ENCODE measurements at places on chromosomes 11 and 22.

DNA sequence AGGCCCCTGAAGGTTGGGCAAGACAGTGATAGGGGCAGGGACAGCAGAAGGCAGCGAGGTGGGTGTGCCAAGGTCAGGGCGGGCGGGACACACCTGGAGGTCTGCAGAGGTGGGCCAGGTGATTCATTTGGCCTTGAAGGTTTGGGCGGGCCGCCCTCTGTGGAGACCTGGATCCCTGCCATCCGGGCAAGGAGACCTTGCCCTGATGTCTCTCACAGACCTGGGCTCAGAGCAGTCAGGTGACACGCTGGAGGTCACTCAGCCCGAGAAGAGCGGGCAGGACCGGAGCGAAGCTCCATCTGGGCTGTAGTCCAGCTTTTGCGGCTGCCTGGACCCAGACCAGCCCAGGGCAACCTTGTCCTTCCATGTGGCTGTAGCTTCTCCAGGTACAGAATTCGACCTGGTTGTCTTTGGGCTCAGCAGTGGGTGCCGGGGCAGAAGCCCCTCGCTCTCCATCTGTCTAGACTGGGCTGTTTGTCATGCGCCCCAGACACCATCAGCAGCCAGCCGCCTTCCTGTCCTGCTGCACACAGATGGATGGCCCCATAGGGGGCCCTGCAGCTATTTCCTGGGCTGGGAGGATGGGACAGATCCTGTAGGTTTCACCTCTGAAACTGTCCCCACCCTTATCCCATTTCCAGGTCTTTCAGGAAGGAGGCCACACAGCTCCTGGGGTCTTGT is 3.1 kb downstream of the MRGPRG start:
- no peak for DNase-seq

DNA sequence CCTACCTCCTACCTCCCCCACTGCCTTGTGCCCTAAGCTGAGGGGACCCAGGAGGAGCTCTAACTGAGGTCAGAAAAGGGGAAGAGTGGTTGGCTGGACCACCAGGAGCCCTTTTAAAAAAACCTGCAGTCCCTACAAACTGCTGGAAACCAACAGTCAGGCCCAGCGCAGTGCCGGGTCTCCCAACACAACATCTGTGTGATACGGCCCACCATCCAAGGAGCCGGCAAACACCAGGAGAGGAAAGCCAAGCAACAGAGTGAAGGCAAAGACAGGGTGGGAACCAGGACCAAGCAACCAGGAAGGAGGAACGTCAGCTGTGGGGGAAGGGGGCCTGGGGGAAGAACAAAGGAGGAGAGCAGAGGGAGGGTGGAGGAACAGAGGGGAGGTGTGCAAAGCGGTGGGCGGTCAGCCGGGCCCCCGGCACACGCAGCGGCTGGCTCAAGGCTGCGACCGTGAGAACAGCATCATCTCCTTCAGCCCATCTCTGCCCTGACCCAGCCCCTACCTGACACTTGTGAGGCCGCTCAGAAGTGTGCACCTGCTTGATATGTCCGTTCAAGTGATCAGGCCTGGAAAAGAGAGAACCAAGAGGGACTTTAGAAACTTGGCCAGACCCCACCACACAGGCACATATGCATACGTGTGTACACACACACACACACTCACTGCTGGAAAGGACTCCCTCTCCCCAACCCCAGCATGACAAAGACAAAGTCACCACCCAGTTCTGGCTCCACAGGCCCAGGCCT is 3.6 kb downstream of the PATZ1 start:
- DNase-seq = no peak

DNA sequence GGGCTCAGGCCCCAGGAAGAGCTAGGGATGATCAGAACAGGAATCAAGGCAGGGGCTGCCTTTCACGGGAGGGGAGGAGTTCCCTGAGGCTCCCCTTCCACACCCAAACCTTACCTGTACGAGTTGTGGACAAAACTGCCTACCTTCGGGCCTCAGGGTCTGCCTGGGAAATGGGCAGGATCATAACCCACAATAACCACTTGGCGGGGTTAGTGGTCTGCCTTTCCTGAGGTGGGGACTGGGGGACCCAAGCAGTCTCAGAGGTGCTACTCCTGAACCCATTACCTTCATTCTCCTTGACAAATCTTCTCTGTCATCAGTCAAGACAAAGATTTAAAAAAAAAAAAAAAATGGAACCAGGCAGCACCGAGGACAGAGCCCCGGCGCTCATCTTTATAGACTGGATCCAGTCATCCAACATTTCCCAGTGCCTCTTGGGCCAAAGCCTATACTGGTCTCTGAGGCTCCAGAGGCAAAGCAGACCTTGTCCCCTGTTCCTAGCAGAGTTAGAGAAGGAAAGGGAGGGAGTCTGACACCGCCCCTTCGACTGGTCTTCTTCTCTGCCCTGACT is 14.2 kb downstream of the P2RY6 start:
- no peak for DNase-seq

DNA sequence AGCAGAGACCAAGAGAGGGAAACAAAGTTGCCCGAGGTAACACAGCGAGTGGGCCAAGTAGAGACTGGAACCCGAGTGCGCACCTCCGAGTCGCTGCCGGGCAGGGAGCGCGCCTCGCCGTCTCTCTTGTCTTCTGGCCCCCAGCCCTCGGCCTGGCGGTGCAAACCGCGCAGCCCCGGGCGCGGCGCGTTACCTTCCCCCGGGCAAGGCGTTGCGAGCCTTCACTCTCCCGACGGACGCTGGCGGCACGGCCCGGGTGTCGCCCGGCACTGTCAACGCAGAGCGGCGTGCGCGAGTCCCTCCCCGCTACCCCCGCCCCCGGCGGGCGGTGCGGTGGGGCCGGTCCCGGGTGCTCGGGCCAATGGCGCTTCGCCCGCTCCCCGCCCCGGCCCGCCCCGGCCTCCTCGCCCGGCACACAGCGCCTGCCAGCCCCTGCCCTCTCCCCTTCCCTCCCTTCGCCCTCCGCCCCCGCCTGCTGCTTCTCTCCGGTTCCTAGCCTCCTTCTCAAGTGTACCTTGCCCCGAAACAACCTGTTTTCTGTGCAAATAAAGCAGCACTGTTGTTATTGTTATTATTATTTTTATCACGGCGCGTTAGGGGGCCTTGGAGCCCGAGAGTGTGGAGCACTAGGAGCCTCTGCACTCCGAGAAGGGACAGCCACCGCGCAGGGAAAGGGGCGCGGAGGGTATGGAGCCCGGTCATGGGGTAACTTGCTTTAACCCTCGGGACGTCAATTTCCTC is at the start of gene SYTL2:
SYTL2 (minus strand) TSS at position 271 of the 741 bp plus-strand sequence. CDS start 53,416 bp downstream, outside the sequence.
- peak; percentile 57 for DNase-seq

- DNase-seq = no peak
These were observed 111.8 kb downstream of the MSANTD4 start for GRCh38 chr11:105910095-105910715.

GRCh38 chr11:85109141-85109540 is 518.0 kb downstream of the DLG2 start:
- no peak for DNase-seq

GRCh38 chr11:61281581-61282250 is 13.4 kb downstream of the VWCE start:
- peak; percentile 46 for DNase-seq

DNA sequence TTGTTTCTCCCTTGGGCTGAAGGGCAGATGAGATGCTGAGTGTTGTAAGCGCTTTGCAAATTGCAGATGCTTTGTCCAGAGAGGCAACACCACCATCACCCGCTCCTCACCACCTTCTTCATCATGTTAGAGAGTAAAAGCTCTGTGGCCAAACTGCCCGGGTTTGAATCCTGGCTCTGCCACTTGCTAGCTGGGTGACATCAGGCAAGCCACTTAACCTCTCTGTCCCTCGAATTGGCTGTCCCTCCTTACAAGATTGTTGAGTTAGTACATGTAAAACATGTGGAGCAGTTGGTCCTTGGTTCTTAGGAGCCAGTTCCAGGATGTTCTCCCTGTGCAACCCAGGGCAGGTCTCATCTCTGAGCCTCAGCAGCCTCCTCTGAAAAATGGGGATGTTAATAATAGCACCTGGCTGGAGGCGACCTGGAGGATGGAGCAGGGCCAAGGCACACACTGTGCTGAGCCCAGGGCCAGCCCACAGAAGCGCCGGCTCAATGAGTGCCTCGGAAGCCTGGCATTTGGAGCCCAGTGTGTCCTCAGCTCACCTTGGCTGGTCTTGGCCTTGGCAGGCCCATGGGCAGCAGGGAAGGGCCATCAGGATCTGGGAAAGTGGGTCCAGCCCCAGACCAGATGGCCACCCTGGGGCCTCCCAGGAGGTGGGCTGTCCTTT is 10.5 kb downstream of the C11orf86 start:
- no peak for DNase-seq

DNA sequence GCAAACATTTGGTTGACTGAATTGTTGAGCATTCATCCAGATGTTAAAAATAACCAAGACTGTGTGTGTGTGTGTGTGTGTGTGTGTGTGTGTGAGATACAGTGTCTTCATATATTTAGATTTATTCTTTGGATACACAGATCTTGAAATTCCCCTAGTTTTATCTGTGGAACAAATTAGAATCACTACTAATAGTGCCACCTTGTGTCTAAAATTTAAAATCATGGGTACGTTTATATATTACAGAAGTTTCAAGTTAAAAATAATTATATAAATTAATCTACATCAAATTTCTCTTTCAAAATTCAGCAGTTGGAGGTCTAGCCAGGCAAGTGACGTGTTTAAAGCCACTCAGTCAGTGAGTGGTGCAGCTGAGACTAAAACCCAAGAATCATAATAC is 1566.2 kb upstream of the TENM4 start:
- DNase-seq = no peak

DNA sequence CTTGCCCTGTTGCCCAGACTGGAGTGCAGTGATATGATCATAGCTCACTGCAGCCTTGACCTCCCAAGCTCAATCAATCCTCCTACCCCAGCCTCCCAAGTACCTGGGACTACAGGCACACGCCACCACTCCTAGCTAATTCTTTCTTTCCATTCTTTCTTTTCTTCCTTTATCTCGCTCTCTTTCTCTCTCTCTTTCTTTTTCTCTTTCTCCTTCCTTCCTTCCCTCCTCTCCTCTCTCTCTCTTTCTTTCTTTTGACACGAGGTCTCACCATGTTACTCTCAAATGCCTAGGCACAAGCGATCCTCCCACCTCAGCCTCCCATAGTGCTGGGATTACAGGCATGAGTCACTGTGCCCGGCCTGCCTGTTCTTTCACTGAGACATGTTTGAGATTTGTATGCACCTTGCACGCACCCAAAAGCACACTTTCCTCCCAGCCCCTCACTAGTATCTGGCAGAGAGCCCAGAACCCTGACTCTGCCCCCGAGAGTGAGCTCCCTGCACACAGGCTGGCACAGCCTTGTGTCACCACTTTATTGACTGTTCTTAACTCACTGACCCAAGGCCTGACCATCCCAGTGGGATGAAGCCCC is 56.8 kb downstream of the CD6 start:
- DNase-seq = no peak

DNA sequence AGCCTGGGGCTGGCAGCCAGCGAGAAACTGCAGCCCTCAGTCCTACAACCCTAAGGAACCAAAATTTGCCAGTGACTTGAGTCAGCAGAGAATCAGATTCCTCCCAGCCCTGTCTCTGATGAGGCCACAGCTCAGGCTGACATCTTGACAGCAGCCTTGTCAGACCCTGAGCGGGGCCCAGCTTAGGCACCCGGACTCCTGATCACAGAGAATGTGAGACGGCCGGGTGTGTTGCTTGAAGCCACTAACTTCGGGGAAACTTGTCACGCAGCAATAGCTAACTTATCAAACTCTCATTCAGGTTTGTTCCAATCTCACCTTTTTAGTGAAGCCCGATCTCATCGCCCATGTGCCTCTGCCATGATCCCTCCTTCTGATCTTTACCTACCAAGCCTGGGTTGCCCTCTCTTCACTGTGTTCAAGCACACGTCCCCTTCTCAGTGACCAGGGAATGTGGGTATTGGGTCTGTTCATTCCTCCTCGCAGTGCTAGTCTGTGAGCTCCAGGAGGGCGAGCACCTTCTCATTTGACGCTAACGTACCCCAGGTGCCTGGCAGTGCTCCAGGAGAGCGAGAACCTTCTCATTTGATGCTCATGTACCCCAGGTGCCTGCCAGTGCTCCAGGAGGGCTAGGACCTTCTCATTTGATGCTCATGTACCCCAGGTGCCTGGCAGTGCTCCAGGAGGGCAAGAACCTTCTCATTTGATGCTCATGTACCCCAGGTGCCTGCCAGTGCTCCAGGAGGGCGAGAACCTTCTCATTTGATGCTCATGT is 280.7 kb downstream of the BRD1 start:
- DNase-seq = no peak

- DNase-seq = no peak
These were observed 3.1 kb downstream of the MAPK8IP2 start for GRCh38 chr22:50603511-50604255.

DNA sequence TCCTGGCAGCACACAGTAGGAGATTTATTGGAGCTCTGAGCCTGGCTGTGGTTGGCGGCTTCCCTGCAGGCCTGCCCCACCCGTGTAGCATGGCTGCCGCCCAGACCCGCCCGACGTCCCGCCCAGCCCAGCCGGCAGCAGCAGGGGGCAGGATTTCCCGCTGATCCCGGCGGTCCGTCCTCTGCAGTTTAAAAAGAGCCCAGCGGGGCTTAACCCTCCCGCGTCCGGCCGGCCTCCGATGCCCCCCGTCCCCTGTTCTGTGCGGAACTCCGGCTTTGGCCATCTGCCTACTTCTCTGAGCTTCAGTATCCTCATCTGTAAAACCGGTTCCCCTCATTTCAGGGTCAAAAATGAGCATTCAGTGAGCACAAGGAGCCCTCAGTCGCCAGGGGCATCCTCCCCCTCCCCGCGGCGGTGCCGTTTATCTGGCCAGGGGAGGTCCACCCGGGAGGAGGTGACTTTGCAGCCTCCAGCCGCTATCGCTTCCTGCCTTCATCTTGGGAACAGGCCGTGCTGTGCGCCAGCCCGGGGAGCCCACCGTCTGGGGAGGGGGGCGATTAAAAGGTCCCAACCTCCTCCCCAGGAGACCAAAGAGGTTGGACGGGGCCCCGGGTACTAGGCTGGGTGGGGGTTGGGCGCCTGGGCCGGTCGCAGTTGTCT is at the start of gene GAS2L1:
GAS2L1 (plus strand) TSS at position 476 of the 660 bp plus-strand sequence. CDS start 1,456 bp downstream, outside the sequence.
- DNase-seq = peak; percentile 75

GRCh38 chr11:48114740-48115139 is 101.9 kb upstream of the OR4B1 start:
- no peak for DNase-seq

DNA sequence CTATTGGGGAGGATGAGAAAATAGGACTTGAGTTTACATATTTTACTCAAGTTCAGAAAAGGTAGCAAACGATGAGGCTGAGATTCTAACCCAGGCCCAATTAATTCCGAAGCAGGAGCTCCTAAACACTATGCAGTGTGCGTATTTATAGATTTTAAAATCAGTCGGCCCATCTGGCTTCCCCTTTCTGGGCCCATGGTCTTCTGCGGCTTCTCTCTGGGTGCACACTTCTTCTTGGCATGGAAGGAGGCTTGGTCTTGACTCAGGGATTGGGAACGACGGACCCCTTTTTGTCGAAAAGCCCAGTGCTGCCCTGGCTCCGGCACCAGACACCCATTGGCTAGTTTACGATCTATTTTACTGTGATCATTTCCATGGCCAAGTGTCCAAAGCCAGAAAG is 1433.8 kb downstream of the BRD1 start:
- DNase-seq = no peak

GRCh38 chr11:44529895-44530412 is 35.5 kb upstream of the CD82 start:
- no peak for DNase-seq
